ENCODE measurements at places on chromosomes 16 and 17.
A peak's percentile ranks its signal among the peaks of the same experiment; 100 is the strongest.

DNA sequence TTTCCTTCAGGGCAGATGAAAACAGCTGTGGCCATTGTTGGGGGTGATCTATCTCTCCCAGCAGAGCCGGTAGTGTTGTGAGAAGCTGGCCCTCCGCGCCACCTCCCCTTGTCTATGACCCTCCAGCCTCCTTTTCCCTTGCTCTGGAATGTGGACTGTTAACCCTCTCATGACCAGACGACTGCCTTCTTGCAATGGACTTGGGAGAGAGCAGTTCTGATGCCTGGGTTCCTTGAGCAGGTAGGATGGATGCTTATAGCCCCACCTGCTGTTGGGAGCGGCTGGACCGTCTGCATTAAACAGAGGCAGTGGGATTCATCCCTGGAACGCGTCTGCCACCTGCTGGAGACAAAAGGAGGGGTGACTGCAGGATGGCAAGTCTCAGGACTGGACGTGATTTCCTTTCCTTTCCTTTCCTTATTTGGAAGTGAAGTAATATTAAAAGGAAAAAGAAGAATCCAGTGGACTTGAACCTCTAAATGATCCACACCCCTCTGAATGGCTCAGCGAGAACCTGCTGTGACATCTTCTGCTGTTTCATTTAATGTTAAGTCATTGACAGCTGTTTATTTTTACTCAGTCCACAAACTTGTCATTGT is 1.8 kb upstream of the SOST start:
- DNase-seq = peak; percentile 94

GRCh38 chr16:23274968-23275367 is 27.1 kb upstream of the SCNN1B start:
- no peak for DNase-seq

DNA sequence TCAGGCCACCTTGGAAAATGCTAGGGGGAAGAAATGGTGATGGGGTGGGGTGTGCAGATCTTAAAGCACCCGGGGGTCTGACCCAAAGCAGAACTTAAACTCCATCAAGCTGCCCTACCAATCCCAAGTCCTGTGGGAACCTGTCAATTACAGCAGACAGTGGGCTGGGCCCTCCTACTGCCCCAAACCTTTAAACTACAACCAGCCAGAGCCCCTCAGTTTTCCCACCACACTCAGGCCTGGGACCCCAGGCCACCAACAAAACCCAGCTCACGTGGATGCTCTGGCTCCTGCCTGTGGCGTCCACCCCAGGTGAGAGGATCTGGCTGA is 2.7 kb downstream of the MYO18A start:
- DNase-seq = no peak

- no peak for DNase-seq
Measured at GRCh38 chr17:28240688-28241340, 78.2 kb upstream of the TMEM97 start.

DNA sequence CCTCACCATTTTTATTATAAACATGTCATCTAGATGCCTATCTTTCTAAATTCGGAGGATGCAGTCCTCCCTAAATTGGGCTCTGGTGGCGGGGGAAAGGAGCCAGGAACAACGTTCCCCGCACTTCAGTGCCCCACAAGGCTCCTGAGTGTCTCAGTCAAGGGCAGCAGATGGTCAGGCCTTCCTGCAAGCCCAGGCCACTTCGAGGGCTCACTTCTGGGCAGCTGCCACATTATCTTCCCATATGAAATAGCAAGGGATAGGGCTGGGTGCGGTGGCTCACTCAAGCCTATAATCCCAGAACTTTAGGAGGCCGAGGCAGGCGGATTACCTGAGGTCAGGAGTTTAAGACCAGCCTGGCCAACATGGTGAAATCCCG is 32.3 kb downstream of the FBXO31 start:
- DNase-seq = no peak

DNA sequence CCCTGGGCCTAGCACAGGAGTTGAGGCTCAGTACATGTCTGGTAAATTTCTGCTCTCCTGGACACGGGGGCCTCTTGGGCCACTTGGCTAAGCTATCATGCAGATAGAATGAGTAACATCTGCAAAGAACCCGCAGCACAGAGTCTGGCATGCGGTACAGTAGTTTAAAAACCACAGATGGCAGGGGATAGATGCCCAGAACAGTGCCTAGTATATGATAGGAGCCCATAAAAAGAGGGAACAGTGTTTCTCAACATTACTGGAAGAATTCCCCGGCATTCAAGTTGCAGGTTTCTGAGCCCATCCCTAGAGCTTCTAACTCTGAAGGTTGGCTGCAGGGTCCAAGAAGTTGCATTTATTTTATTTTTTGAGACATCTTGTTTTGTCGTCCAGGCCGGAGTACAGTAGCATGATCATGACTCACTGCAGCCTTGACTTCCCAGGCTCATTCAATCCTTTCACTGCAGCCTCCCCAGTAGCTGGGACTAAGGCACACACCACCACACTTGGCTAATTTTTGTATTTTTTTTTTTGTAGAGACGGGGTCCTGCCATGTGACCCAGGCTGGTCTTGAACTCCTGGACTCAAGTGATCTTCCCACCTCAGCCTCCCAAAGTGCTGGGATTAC is 5.8 kb downstream of the CDIPT start:
- DNase-seq = no peak

- no peak for DNase-seq
Measured at GRCh38 chr17:77509089-77509488, 368.3 kb downstream of the SEC14L1 start.

GRCh38 chr16:9264067-9264466 is 172.6 kb downstream of the HAPSTR1 start:
- DNase-seq = no peak

DNA sequence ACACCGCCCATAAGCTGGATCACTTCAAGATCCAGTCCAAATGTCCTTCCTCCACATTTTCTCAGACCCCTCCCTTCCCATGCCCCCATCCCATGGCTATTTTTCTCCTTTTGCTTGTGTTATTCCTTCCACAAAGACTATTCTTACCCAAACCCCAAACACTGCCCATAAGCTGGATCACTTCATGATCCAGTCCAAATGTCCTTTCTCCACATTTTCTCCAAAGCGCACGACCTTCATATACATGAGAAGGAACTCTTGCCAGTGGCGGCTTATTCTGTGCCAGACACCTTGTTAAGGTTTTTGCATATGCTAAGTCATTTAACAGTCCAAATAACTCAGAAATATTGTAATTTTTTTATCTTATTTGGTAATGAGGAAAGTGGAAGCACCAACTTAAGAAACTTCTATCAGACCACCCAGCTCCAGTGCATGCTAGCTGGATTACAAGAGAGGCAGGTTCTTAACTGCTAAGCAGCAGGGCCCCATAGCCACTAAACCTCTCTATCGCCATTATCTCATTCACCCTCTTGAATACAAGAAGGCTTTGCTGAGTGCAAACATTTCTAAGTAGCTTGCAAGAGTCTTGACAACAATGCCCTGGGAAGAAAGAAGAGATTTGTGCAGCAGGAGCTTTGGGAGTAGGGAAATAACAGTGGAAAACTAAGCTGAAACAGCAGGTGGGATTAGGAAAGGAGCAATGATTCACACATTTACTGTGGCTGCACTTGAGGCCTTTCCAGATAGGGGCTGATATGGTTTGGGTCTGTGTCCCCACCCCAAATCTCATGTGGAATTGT is 428.2 kb upstream of the MAF start:
- no peak for DNase-seq

GRCh38 chr16:48426244-48427141 is 41.3 kb upstream of the SIAH1 start:
- no peak for DNase-seq

- no peak for DNase-seq
Measured at GRCh38 chr17:82922646-82923045, 82.8 kb upstream of the ZNF750 start.

GRCh38 chr17:15444805-15445204 is 22.6 kb downstream of the CDRT4 start:
- DNase-seq = peak; percentile 55

DNA sequence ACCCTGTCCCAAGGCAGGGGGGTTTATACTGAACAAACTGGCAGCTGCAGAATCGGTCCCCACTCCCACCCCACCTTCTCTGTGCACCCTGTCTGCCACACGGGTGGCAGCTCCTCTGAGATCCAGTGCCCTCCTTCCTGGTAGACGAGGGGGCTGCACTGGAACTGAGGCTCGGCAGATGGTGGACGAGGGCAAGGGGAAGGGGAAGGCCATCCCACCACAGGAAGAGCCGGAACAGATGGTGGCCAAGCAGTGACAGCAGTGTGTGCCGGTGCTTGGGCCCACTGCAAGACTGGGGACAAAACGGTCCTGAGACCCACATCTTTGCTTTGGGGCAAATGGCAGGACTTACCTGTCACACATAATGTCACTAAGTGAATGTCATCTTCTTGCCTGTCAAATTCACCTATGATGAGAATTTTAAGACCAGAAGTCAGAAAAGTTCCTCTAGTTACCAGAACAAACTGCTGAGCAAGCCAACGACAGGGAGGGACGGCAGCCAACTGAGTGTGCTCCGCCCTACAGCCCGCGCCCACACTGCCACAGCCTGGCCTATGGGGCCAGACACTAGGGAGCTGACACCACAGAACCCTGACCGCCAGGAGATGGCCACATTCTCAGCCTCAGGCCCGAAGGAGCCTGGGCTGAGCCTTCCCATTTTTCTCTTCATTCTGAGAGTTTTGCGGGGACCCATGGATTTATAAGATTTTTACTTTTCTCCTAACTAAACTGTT is 14.4 kb downstream of the NTAN1 start:
- no peak for DNase-seq

DNA sequence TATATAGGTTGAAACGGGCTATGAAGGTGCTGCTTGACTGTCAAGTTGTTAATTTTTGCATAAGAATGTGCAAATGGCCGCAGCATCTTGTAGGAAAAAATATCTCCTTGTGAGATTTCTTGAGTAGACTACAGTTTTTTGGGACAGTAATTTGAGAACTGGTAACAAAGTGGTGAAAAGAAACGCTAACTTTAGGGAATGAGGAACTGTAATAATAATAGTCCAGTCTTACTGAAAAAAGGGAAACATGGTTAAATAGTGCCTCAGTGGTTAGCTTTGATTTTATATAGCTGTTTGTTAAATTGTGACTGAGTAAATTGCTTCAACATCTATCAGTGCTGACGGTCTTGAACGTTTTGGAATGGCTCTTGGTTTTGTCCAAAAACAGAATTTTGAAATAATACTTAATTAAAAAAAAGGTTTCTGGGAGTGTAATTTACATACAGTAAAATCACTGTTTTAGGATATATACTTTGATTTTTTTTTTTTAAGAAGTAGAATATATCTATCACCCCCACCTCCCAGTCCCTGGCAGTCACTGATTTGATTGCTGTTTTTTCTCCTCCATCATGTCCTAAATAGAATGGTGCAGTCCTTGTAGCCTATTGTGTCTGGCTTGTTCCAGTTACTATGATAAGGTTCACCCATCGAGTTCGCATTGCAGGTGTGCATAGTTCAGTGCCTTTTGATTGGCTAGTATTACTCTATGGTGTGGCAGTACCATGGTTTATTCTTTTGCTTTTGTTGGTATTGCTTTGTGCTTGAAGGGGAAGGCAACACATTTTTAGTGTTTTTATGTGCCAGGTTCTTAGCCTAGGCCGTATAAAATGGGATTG is 2.8 kb downstream of the HAPSTR1 start:
- no peak for DNase-seq

- DNase-seq = no peak
Measured at GRCh38 chr17:41065829-41066624, at the start of gene KRTAP2-4. Gene KRTAP2-4, minus strand, starts transcription at chr17:41065879. Its CDS starts 34 bp downstream, at chr17:41065845.

DNA sequence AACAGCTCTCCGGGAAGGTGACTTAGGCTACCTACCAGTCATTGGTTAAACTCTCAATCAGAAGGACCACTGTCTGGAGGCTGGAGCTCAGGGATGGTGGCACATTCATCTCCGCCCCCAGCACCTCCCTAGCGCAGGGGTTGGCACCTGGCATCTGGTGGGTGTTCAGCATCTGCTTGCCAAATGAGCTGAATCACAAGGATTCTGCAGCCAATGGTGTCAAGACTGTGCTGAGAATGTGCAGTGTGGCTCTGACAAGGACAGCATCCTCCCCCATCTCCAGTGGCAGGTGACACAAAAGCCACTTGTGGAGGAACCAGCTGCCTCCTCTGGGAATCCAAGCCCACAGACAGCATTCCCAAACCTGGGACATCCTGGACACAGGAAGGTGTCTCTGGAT is 35.2 kb downstream of the PLXDC1 start:
- no peak for DNase-seq

DNA sequence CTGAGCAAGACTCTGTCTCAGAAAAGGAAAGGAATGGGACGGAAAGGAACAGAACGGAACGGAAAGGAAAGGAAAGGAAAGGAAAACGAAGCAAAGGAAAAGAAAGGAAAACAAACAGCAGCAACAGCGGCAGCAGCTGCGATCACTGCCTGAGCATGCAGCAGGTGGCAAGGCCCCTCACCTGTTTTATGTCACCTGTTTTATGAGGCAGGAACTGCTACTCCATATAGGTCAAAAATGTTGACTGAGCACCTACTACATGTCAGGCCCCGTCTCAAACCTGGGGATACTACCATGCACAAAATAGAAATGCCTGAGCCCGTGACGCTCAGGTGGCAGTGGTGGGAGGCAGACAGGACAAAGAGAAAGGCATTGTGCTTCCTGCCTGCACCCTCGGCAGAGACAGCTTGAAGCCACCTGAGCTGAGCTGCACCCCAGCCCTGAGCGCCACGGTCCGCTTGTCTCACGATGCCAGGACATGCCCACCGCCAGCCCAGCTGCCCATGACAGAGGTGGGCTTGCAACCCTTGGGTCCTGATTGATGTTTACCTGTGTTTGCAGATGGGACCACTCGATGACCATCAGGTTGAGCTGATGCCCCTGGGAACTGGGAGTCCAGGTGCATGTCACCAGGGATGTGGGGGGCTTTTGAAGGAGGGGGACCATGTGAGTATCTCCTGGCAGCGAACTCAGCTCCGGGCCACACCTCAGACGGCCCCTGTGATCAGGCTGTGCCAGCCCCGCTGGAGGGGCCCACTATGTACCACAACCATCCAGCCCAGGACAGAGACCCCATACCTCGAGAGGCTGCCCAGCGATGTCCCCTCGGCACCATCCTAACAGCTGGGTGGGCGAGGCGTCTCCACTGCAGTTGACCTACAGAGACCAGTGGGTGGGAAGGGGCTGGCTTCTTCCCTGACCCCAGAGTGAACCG is 77.4 kb downstream of the RMI2 start:
- DNase-seq = no peak

DNA sequence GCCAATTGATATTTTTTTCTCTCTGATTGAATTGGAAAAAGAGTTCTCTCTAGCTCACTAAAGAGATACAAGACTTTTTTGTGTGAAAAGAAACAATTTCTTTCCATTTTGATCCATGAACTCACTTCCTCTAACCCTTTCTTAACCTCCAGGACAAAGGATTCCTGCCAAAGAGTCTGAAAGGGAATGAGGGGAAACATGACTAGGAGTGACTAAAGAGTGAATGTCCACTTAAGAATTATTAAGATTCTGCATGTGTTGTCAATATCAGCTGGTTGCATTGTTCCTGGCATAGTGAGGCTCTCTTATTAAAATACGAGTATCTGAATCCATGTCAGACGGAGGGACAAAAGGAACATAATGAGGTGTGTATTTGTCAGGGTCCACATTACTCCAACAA is 344.7 kb downstream of the GRIN2A start:
- DNase-seq = no peak

DNA sequence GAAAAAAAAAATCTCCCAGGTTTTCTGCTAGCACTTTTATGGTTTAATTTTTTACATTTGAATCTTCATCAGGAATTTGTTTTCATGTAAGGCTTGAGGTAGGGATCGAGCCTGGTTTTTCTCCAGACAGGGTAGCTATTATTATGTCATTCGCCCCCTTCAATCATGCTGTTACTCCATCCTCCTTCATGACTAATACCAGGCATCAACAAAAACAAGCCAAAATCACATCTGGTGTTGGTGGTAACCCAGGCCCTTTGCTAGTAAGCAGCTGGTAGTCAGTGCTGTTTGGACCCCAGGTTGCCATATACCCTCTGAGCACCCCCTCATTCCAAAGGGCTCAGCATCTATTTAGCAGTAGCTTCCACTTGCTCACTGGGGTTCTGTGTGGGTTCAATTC is 29.5 kb downstream of the DRC3 start:
- no peak for DNase-seq

All from HTR-8/SVneo (cell line).